ENCODE measurements at places on chromosomes 4 and X. TPM values are rescaled to one million over a fixed set of nuclear protein-coding genes. Genes with fewer than 3 reads are reported as not detected.

DNA sequence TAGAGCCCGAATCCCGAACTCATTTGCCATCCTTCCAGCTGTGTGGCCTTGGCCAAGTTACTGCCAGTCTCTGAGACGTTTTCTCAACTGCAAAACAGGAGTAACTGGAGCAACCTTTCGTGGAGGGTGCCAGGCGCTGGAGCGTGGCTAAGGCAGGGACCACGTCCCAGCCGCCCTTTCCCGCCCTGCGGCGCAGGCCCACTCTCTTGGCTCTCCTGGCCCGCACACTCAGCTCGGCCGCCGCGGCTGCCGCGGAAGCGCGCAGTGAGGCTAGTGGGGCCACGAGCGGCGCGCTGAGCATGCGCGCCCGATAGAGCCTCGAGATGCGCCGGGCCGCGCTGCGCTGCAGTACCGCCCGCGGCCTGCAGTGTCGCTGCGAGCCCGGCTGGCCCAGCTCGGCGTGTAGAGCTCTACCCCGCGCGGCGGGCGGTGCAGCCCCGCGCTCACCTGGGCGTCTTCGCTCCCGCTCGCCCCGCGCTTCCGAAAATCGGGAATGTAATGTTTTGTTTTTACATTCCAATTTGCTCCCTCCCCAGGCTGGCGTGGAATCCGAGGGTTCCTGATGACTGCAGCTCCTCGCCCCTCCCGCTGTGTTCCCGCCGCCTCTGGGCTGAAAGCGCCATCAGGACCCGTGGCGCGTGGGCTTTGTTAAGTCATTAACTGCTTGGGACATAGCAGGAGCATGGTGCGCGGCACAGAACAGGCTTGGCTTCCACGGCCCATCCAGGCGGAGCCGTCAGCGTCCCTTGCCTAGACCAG, 4.0 kb upstream of the ZNF518B start:
- DNase-seq = peak; percentile 71
- peaks cover 22% of the 10 kb centered on the region for H3K4me1 ChIP-seq
- peak overlapping the region; percentile 62 for H3K4me3 ChIP-seq
- peaks cover 24% of the 10 kb centered on the region for H3K27me3 ChIP-seq
- H3K27ac ChIP-seq = no peak overlapping the region
- peaks cover 1% of the 10 kb centered on the region for H3K36me3 ChIP-seq

- no peak overlapping the region for H3K27ac ChIP-seq
- H3K4me1 ChIP-seq = peaks cover 2% of the 10 kb centered on the region
These were observed 187.9 kb downstream of the MAB21L2 start for GRCh38 chr4:150769845-150770244.

DNA sequence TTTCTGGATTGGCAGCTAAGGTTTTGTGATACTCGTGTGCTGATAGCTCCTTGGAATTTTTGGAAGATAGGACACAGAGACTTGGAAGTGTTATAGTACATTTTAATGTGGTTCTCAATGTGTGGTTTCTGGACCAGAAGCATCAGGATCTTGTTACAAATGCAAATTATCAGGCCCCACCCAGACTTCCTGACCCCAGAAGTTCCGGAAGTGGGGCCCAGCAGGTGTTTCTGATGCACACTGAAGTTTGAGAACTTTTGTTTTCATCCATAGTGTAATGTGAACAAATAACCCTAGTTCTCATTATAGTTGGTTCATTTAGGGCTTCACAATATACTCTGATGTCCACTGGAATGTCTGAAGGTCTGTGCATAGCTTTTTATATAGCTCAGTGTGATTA, 49.6 kb downstream of the LAMP2 start:
- H3K27ac ChIP-seq = peak overlapping the region; percentile 87
- peak; percentile 26 for DNase-seq
- H3K4me3 ChIP-seq = no peak overlapping the region
- H3K36me3 ChIP-seq = no peaks in the 10 kb centered on the region
- H3K4me1 ChIP-seq = peaks cover 16% of the 10 kb centered on the region
- no peaks in the 10 kb centered on the region for H3K27me3 ChIP-seq

DNA sequence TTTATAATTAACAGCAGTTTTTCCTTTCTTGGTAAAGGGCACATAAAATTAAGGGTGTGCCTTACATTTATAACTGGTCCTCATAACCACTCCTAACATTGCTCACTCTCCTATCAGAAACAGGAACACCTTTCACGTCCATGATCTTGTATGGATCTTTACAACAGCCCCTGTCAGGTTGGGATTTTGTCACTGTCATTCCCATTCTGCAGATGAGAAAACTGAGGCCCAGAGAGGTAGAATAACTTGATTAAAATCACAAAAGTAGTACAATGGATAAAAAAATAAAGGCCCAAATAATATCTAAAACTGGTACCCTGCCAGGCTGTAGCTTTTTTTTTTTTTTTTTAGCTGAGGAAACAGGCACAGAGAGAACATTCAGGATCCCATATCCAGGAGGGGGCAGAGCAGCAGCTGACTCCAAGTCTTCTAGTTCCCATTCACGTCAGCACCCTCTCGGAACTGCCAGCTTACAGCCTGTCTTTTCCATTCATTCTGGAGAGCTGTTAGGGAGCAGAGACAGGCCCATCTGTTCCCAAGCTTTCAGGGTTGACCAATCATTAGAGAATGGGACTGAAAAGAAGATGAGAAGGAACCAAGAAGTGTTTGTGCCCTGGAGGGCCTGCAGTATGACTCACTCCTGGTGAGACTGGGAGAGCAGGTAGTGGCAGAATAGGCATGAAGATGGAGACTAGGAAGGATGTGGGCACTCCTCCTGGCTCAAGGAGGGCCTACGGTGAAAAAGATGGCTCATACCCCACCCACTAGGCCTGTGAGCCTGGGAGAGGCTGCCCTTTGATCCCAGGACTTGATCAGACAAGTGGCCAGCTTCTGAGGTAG, 7.3 kb downstream of the SUV39H1 start:
- H3K4me1 ChIP-seq = peaks cover 42% of the 10 kb centered on the region
- no peaks in the 10 kb centered on the region for H3K27me3 ChIP-seq
- H3K27ac ChIP-seq = peak overlapping the region; percentile 25

DNA sequence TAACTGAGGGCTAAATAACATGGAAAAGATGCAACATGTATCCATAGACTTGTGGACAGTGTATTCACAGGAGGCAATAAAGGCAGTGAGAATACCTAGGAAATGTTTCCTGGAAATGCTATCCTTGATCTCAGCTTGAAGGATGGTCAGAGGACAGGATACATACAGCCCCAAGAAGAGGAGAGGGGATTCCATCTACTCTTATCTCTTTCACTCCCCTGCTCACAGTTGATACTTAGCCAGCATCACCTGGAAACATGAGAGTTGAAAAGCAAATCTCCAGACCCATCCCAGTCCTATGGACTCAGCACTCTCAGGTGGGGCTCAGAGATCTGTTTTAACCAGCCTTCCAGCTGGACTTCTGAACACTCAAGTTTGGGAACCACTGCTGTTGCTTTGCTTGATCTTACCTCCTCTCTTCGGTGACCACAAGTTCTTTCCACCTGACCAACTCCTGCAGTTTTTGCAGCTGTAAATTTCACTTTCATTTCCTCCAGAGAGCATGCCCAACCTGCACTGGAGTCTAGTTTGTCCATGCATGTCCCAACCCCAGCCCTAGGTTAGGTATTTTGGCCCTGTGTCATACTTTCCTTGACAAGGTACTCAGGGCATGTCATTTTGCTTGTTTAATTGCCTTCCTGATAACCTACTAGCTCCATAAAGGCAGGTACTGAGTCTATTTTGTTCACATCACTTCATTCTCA, 10.4 kb downstream of the RELL1 start:
- H3K4me1 ChIP-seq = peaks cover 80% of the 10 kb centered on the region
- peak; percentile 62 for DNase-seq
- peaks cover 68% of the 10 kb centered on the region for H3K36me3 ChIP-seq
- H3K4me3 ChIP-seq = peak overlapping the region; percentile 37
- H3K27me3 ChIP-seq = no peaks in the 10 kb centered on the region
- H3K27ac ChIP-seq = peak overlapping the region; percentile 79

- peaks cover 42% of the 10 kb centered on the region for H3K27me3 ChIP-seq
- no peak overlapping the region for H3K27ac ChIP-seq
- peaks cover 18% of the 10 kb centered on the region for H3K36me3 ChIP-seq
- no peak overlapping the region for H3K4me3 ChIP-seq
These were observed 64.6 kb upstream of the PPP3CA start for GRCh38 chr4:101411926-101412325.

GRCh38 chr4:68218044-68218443, 27.4 kb downstream of the TMPRSS11B start:
- H3K36me3 ChIP-seq = no peaks in the 10 kb centered on the region
- H3K4me1 ChIP-seq = no peaks in the 10 kb centered on the region
- H3K27ac ChIP-seq = no peak overlapping the region
- H3K4me3 ChIP-seq = no peak overlapping the region
- H3K27me3 ChIP-seq = peaks cover 1% of the 10 kb centered on the region
- no peak for DNase-seq

DNA sequence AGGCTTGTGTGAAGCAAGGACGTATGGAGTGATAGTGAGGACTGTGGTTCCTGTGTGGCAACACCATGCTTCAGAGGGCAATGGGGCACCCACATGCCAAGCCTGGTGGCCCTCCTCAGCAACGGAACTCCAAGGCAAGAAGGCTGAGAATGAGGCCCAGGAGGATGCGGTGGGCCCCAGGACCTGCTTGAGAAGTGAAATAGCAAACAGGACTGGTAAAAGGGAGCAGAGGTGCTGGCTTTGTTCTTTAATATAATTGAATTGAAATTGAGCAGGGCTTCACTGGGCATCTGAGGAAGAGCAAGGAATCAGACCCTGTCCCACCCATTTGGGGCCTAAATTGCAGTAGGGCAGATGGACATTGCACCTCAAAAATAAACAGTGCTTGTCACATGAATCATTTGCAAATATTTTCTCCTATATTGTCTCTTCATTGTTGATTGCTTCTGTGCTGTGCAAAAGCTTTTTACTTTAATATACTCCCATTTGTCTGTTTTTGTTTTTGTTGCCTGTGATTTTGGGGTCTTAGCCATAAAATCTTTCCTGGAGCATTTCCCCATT, 2.3 kb downstream of the TMEM187 start:
- peaks cover 22% of the 10 kb centered on the region for H3K4me1 ChIP-seq
- peak overlapping the region; percentile 51 for H3K4me3 ChIP-seq
- peaks cover 4% of the 10 kb centered on the region for H3K36me3 ChIP-seq
- no peak for DNase-seq

DNA sequence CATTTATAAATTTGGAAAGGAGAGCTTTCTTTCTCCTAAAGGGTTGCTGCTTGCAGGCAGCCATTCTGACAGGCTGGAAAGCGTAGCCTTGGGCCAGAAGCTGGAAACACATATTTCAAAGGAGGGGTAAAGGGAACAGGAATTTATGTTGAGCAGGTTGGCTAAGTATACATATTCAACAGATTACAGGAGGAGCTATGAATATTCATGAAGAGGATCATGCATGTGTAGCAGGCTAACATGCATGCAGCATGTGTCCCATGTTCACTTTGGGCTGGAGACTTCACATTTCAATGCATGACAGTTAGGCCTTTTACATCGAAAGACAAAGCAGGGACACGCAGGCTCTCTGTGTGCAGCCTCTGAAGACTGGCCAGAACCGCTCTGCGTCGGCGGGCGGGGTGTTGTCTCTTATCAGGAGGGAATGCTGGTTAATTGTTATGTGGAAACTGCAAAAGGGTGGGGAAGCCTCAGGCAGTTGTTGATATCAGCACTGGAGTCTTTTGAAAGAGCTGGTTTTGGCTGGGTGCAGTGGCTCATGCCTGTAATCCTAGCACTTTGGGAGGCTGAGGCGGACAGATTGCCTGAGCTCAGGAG, 31.5 kb downstream of the CASP3 start:
- peaks cover 5% of the 10 kb centered on the region for H3K36me3 ChIP-seq
- no peaks in the 10 kb centered on the region for H3K4me1 ChIP-seq
- H3K4me3 ChIP-seq = no peak overlapping the region
- DNase-seq = no peak
- H3K27ac ChIP-seq = no peak overlapping the region

DNA sequence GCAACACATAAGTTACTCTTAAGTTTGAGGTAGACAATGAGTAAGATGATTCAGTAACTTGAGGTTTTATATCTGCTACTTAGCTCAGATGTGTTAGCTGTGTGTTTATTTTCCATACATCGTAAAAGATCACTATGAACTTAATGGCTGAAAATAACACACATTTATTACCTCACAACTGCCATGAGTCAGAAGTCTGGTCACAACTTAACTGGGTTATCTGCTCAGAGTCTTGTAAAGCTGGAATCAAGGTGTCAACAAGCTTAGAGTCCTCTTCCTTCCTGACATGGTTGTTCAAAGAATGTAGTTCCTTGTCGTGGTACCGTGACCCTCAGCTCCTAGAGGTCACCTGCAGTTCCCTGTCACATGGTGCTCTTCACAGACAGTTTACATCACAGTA, 204.9 kb upstream of the MAGEB2 start:
- H3K36me3 ChIP-seq = no peaks in the 10 kb centered on the region
- DNase-seq = no peak

- peaks cover 11% of the 10 kb centered on the region for H3K4me1 ChIP-seq
- no peak overlapping the region for H3K27ac ChIP-seq
- no peak overlapping the region for H3K4me3 ChIP-seq
- DNase-seq = no peak
- H3K27me3 ChIP-seq = no peaks in the 10 kb centered on the region
These were observed 91.9 kb downstream of the GPC4 start for GRCh38 chrX:133323431-133323830.

- peaks cover 1% of the 10 kb centered on the region for H3K36me3 ChIP-seq
- H3K4me1 ChIP-seq = peaks cover 29% of the 10 kb centered on the region
- H3K4me3 ChIP-seq = peak overlapping the region; percentile 43
- peak; percentile 75 for DNase-seq
- peak overlapping the region; percentile 34 for H3K27ac ChIP-seq
These were observed 23.6 kb upstream of the YTHDC1 start for GRCh38 chr4:68373513-68373912.

GRCh38 chrX:114798907-114799306, 215.0 kb downstream of the HTR2C start:
- no peak for DNase-seq
- H3K27me3 ChIP-seq = no peaks in the 10 kb centered on the region
- no peak overlapping the region for H3K4me3 ChIP-seq
- no peaks in the 10 kb centered on the region for H3K4me1 ChIP-seq
- H3K27ac ChIP-seq = no peak overlapping the region
- H3K36me3 ChIP-seq = no peaks in the 10 kb centered on the region

DNA sequence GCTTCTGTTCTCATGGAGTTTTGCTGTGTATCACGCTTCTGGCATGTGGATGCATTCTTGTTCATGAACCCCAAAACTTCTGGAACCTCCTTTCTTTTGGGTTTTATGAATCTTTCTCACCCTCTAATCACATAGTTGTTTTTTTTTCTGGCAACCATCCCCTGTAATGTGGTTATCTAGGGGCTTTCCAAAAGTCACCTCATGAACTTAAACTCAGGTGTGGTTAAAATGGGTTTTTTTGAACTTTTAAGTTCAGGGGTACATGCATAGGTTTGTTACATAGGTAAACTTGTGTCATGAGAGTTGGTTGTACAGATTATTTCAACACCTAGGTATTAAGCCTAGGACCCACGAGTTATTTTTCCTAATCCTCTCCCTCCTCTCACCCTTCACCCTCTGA, 1099.4 kb upstream of the SLIT2 start:
- no peak overlapping the region for H3K27ac ChIP-seq
- H3K27me3 ChIP-seq = no peaks in the 10 kb centered on the region

- no peak for DNase-seq
- H3K27ac ChIP-seq = no peak overlapping the region
These were observed 4.1 kb downstream of the PCSK1N start for GRCh38 chrX:48831136-48831908.

The GLRA3 gene
- not detected for total RNA-seq

The TCEAL8 gene
- 48.1 TPM for total RNA-seq

The FMR1NB gene
- not detected for total RNA-seq

The SLIT2 gene
- total RNA-seq = not detected

Data from activated CD4-positive, alpha-beta T cell treated with anti-CD3 and anti-CD28 coated beads, Interleukin-2, amount 10 ng/mL, durations not matched to agents 7 days and 5 days (primary cell).